Right lung (tissue), 10 donors: ENCODE measurements at places on chromosomes 12 and 14.

- DNase-seq = no peak
These were observed 373.2 kb downstream of the ATP23 start for GRCh38 chr12:58314610-58315009.

- peak; percentile 12 for DNase-seq
These were observed 66.0 kb upstream of the YARS2 start for GRCh38 chr12:32821710-32822109.

DNA sequence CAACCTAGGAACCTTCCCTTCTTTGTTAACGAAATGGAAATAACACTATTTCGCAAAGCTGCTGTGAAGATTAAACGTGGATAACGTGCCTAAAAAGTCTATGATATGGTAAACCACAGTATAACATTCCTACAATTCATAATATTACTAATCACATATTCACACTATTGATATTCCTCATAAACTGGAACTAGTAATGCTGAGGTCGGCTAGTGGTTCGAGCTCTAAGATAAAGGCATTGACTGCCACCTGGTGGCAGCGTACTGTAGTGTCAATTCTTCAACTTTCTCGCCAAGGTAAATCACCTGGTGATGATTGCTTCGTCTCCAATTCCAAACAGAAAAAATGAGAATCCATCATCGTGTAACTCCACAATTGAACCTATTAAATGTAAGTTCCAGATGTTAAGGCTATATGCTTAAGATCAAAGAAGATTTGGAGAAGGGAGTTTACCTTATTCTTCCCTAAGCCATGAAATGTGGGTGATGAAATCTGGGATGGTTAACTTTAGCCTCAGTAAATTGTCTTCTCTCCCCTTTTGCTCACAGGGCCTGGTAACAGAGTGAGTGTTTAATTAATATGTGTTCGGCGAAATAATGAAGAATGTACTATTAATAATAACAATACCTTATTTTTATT is 197.5 kb upstream of the TMEM132C start:
- no peak for DNase-seq

- DNase-seq = no peak
These were observed 6.0 kb upstream of the MYF6 start for GRCh38 chr12:80701388-80701787.

- no peak for DNase-seq
These were observed 6.0 kb downstream of the ZNF219 start for GRCh38 chr14:21092273-21093011.

- DNase-seq = no peak
These were observed 16.0 kb upstream of the HIP1R start for GRCh38 chr12:122819209-122819785.

DNA sequence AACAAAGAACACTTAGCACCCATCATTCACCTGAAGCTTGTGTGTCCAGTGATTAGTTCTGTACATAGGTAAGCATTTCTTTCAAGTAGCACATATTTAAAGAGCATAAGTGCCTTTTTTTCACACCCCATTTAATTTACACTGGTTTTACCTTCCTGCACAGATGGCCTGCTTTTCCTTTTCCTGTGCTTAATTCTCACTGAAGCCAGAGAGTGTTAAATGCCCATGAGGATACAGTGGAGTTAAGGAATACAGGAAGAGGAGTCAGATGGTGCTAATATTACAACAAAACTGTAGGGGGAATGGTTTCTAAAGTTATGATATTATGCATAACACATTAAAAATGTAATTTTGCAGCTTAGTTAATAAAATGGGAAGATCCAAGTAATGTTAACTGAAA is 31.0 kb upstream of the SLC38A1 start:
- DNase-seq = no peak

GRCh38 chr12:67070307-67070600 is 198.9 kb upstream of the CAND1 start:
- DNase-seq = no peak
